Mesothelial cell of epicardium (in vitro differentiated cells): ENCODE measurements at places on chromosomes 5 and 9. TPM values are rescaled to one million over a fixed set of nuclear protein-coding genes. Genes with fewer than 3 reads are reported as not detected.
A peak's percentile ranks its signal among the peaks of the same experiment; 100 is the strongest.

TNC gene
- 20.1 to 22.8 TPM (median 21.5 TPM) in 3 replicates for total RNA-seq

ARAP3 gene
- 50.9 to 53.8 TPM (median 51.8 TPM) in 3 replicates for total RNA-seq

PPP2CA gene
- 126 to 137 TPM (median 134 TPM) in 3 replicates for total RNA-seq

ACOT12 gene
- not detected in 3 replicates for total RNA-seq

HEMGN gene
- total RNA-seq, result not detected in 3 replicates

PCDHA1 gene
- total RNA-seq, result not detected in 3 replicates

NAIF1 gene
- 8.5 to 9.2 TPM (median 8.9 TPM) in 3 replicates for total RNA-seq

MAP1B gene
- total RNA-seq, result 60.8 to 61.2 TPM (median 61.0 TPM) in 3 replicates

GZMA gene
- not detected in 3 replicates for total RNA-seq

GRCh38 chr9:91320299-91320698 is 41.4 kb downstream of the AUH start:
- no peak overlapping the region for H3K27ac ChIP-seq
- H3K27me3 ChIP-seq, result no peaks in the 10 kb centered on the region
- no peak for DNase-seq
- no peak overlapping the region for H3K4me3 ChIP-seq

GRCh38 chr9:23587433-23587832 is 238.6 kb downstream of the ELAVL2 start:
- H3K4me1 ChIP-seq, result no peaks in the 10 kb centered on the region
- H3K27me3 ChIP-seq, result no peaks in the 10 kb centered on the region
- no peak overlapping the region for H3K27ac ChIP-seq
- no peaks in the 10 kb centered on the region for H3K36me3 ChIP-seq

GRCh38 chr9:110655754-110656641 is 12.6 kb upstream of the MUSK start:
- DNase-seq, result no peak
- no peaks in the 10 kb centered on the region for H3K27me3 ChIP-seq
- peaks cover 4% of the 10 kb centered on the region for H3K36me3 ChIP-seq

DNA sequence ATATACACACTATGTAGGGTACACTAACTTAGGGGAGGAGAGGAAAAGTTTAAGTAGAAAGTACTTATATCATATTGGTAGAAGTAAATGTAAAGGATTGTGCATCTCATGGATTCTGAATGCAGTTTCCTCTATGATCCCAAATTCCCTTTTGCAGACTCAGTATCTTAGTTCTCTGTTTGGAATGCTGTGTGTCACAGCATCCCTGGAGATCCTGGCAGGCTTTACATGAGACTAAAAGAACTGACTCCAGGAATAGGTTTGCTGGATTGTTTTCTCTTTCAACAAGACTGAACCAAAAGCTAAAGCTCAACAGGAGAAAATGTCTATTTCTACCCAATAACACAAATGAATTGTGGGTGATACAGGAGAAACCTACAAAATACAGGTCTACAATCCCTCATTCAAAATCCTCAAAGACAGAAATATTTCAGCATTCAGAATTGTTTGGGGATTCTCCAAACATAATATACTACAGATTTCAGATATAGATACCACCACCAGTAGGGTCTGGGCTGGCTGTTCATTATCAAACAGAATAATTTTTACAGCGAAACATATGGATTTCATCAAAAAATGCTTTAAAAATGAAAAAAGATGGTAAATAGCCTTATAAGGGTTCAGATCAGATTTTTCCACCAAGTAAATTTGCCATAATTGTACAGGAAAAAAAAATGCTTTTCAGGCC is 324.7 kb upstream of the GRAMD2B start:
- H3K36me3 ChIP-seq, result no peaks in the 10 kb centered on the region
- DNase-seq, result no peak
- H3K27ac ChIP-seq, result no peak overlapping the region

GRCh38 chr5:13595978-13596377 is 348.5 kb downstream of the DNAH5 start:
- H3K36me3 ChIP-seq, result no peaks in the 10 kb centered on the region
- DNase-seq, result no peak
- no peak overlapping the region for H3K4me3 ChIP-seq
- no peak overlapping the region for H3K27ac ChIP-seq
- peaks cover 3% of the 10 kb centered on the region for H3K27me3 ChIP-seq

DNA sequence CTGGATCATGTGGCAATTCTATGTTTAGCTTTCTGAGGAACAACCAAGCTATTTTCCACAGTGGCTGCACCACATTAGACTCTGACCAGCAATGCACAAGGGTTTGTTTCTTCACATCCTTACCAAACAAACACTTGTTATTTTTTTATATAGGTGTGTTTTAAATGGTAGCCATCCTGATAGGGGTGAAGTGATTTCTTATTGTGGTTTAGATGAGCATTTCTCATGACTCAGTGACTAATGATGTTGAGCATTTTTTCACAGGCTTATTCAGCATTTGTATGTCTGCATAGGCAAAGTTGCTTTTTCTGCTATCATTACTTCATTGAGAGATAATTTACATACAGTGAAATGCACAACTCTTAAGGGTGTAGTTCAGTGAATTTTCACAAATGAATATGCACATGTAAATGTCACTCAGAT is 36.0 kb downstream of the ANKRD33B start:
- no peak overlapping the region for H3K27ac ChIP-seq
- DNase-seq, result no peak
- no peak overlapping the region for H3K4me3 ChIP-seq
- peaks cover 13% of the 10 kb centered on the region for H3K36me3 ChIP-seq
- H3K27me3 ChIP-seq, result no peaks in the 10 kb centered on the region
- H3K4me1 ChIP-seq, result peaks cover 21% of the 10 kb centered on the region

DNA sequence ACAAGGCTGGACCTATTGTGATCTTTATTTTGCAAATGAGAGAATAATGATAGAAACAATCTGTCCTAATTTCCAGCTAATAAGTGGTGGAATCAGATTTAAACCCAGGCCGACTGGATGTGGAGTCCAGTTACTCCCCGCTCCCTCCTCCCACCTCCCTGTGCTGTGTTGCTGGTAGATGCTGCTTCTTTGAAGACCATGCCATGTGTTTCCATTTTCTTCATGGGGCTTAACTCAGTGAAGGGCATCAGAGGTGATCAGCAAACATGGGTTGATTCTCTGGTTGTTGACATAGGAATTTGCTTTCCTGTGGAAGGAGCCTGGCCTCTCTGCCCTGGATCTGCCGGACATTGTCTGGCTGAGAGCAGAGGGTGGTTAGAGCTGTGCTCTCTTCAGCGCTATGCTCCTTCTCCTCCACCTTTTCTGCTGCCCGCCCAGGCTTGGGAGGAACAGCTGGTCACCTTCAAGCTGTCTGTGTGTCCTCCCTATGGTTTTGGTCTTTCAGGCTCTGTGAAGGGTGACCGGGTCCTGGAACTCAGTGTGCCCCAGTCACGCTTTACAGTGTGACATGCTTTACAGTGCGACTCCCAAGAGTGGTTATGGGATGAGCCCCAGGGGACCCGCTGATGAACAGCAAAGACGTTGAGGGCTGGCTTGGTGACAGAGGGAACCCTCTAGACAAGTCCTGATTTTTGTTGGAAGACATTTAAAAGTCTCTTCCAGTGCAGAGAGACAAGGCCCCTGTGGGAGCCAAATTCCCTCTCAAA is 68.4 kb upstream of the RPS23 start:
- DNase-seq, result no peak
- H3K27ac ChIP-seq, result peak overlapping the region; percentile 39
- no peak overlapping the region for H3K4me3 ChIP-seq
- H3K4me1 ChIP-seq, result peaks cover 13% of the 10 kb centered on the region
- no peaks in the 10 kb centered on the region for H3K27me3 ChIP-seq

- no peak for DNase-seq
- no peak overlapping the region for H3K27ac ChIP-seq
- H3K4me3 ChIP-seq, result no peak overlapping the region
- H3K27me3 ChIP-seq, result no peaks in the 10 kb centered on the region
- peaks cover 6% of the 10 kb centered on the region for H3K4me1 ChIP-seq
These were observed 102.8 kb upstream of the ADAMTSL1 start for GRCh38 chr9:18371141-18371540.

DNA sequence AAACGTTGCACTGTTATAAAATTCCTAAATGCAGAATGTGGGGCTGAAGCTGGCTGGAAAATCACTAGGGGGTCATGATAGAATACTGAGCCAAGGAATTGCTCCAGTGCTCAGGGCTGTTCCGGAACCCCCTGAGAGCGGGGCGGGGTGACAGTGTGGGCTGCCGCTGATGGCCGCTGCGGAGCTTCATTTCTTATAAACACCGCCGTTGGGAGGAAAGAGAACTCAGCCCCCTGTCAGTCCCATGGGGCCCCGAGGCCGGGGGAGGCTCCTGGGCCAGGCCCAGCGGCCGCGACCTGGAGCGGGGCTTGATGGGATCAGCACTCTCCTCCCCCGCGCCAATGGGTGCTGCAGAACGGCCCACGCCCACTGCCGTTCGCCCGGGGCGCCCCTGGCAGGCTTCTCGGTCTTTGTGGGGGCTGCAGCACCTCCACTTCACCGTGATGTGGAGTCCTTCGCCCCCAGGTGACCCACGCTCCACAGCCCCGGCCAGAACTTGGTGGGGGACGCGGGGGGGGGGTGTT is 5.2 kb upstream of the IRF1 start:
- H3K4me3 ChIP-seq, result peak overlapping the region; percentile 83
- H3K36me3 ChIP-seq, result no peaks in the 10 kb centered on the region
- H3K27me3 ChIP-seq, result no peaks in the 10 kb centered on the region
- H3K27ac ChIP-seq, result peak overlapping the region; percentile 96
- H3K4me1 ChIP-seq, result peaks cover 26% of the 10 kb centered on the region

- DNase-seq, result no peak
- no peak overlapping the region for H3K27ac ChIP-seq
These were observed 83.9 kb upstream of the SLCO6A1 start for GRCh38 chr5:102582696-102583095.

DNA sequence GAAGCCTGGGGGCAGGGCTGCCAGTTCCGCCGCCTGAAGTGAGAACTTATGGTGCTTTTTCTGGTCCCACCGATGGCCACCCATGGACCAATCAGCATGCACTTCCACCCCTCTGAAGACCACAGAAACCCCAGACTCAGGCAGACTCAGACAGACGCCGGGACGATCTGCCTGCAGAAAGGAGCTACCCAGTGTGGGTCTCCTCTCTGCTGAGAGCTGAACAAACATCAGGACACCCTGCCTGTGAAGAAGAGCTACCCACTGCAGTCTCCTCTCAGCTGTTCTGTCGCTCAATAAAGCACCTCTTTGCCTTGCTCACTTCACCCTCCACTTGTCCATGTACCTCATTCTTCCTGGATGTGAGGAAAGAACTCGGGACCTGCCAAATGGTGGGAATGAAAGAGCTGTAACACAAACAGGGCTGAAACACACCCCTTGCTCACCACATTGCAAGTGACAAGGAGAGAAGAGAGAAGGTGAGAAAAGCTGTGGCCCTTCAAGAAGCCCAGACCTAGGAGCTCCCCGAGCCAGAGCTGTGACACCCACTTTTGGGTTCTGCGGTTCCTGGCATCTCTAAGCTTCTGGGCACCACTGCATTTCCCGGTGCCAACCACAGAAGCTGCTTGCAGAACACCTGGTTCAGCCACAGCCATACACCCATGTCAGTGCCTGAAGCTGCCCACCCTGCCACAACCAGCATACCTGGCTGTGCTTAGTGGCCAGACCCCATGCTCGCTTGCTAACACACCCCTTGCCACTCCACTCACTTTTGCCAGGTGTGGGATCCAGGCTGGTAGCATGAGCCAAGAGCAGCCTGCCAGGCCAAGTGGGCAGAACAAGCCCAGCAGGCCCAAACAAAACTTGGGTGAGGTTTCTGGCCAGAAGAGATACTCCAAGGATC is 114.3 kb upstream of the TSLP start:
- DNase-seq, result no peak
- H3K27ac ChIP-seq, result no peak overlapping the region
- H3K27me3 ChIP-seq, result no peaks in the 10 kb centered on the region
- no peaks in the 10 kb centered on the region for H3K4me1 ChIP-seq
- no peaks in the 10 kb centered on the region for H3K36me3 ChIP-seq

- H3K27me3 ChIP-seq, result no peaks in the 10 kb centered on the region
- H3K4me1 ChIP-seq, result no peaks in the 10 kb centered on the region
- H3K36me3 ChIP-seq, result no peaks in the 10 kb centered on the region
- H3K4me3 ChIP-seq, result no peak overlapping the region
- no peak for DNase-seq
These were observed 112.4 kb downstream of the ISL1 start for GRCh38 chr5:51495672-51496071.

- no peak overlapping the region for H3K27ac ChIP-seq
- peaks cover 9% of the 10 kb centered on the region for H3K4me1 ChIP-seq
- no peaks in the 10 kb centered on the region for H3K36me3 ChIP-seq
- no peak overlapping the region for H3K4me3 ChIP-seq
- H3K27me3 ChIP-seq, result peaks cover 8% of the 10 kb centered on the region
These were observed 357.8 kb downstream of the ICE1 start for GRCh38 chr5:5780253-5780652.

- H3K27ac ChIP-seq, result no peak overlapping the region
- no peaks in the 10 kb centered on the region for H3K36me3 ChIP-seq
- DNase-seq, result no peak
- no peak overlapping the region for H3K4me3 ChIP-seq
- no peaks in the 10 kb centered on the region for H3K27me3 ChIP-seq
These were observed 751.6 kb downstream of the TLR4 start for GRCh38 chr9:118455788-118456187.

DNA sequence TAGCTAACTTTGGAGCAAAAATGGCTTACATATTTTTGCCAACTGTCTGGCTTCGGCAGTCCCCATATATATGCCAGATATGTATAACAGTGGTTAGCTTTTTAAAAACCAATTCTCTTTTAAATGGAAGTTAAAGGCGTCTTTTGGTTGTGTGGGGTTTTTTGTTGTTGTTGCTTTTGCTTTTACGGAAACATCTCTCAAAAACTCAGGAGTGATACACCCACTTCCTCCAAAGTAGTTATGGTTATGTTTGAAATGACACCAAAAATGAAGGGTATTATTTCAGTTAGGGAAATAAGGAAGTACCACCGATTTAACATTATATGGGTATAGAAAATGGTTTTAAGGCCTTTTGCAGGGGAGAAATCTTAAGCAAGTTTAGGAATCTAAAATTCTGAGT is 2.3 kb downstream of the CNOT8 start:
- peak overlapping the region; percentile 92 for H3K4me3 ChIP-seq
- no peak for DNase-seq
- H3K27ac ChIP-seq, result peak overlapping the region; percentile 40
- peaks cover 24% of the 10 kb centered on the region for H3K36me3 ChIP-seq
- no peaks in the 10 kb centered on the region for H3K27me3 ChIP-seq

GRCh38 chr9:115378758-115379157 is 260.8 kb upstream of the TNC start:
- H3K4me1 ChIP-seq, result no peaks in the 10 kb centered on the region
- H3K4me3 ChIP-seq, result no peak overlapping the region
- H3K27ac ChIP-seq, result no peak overlapping the region
- H3K27me3 ChIP-seq, result no peaks in the 10 kb centered on the region

DNA sequence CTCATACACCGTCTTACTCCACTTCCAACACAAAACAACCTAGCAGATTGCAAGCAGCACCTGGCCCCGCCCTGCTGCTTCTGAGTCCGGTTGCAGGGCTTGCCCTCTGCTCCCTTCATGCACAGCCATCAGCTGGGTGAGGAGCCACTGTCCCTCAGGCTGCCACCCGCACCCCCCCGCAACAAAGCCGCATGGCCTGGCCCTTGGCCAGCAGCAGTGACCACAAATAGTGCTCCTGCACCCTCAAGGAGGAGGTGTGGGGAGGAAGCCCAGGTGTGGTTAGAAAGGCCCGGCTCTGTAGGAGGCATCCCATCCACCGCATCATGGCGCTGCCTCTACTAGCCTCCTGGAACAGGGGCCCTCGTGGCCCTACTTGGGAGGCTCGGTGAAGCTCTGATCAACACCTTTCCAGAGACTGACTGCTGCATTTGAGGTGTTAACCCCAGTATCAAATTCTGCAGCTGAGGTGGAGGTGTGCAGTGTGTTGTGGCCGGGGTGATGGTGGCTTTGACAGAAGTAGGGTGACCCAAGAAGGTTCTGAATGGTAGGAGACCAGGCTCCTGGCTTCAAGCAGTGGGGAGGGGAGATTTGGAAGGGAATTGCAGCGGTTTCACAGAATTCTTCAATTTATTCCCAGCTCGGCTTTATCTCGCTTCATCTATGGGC is 52.7 kb downstream of the WNK2 start:
- no peak overlapping the region for H3K4me3 ChIP-seq
- H3K4me1 ChIP-seq, result peaks cover 10% of the 10 kb centered on the region
- no peak for DNase-seq
- no peaks in the 10 kb centered on the region for H3K27me3 ChIP-seq
- H3K27ac ChIP-seq, result no peak overlapping the region
